ENCODE measurements at places on chromosomes 2 and 18.

DNA sequence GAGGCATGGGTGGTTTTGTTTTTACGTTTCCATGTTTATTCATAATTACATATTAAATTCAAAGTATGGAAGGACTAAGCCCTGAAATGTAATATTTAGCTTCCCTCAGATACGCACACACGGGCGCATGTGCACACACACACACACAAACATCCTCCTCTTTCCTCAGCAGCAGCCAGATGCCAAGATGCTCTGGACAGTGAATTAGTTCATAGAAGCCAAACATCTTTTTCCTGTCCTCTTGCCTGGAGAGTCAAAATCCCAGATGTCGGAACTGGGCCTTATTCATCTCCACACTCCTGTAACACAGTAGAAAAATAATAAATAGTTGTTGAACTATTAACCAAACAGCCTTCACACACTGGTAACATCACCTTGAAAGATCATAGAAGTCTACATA, 273.1 kb downstream of the SP3 start:
- no peak for DNase-seq

- DNase-seq: no peak
Observed at GRCh38 chr2:241640165-241640795, 2.8 kb downstream of the ATG4B start.

DNA sequence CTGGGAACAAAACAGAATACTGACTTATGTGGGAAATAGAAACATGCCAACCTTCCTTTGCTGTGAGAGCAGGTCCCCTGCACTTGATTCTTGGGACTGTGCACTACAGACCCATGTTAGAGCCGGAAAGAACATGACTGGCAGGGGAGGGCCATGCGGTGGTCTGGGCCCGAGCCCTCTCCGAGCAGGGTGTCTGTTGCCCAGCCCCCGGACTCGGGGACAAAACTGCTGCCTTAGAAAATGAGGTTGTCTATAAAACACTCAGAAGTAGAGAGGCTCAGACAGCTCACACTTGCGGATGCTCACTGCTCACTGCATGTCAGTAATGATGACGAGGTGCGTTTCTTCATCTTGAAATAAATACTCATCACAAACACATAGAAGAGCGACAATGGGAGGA, 270.7 kb upstream of the HDAC4 start:
- no peak for DNase-seq

GRCh38 chr2:95709831-95710230, 118.0 kb downstream of the TRIM43 start:
- no peak for DNase-seq

DNA sequence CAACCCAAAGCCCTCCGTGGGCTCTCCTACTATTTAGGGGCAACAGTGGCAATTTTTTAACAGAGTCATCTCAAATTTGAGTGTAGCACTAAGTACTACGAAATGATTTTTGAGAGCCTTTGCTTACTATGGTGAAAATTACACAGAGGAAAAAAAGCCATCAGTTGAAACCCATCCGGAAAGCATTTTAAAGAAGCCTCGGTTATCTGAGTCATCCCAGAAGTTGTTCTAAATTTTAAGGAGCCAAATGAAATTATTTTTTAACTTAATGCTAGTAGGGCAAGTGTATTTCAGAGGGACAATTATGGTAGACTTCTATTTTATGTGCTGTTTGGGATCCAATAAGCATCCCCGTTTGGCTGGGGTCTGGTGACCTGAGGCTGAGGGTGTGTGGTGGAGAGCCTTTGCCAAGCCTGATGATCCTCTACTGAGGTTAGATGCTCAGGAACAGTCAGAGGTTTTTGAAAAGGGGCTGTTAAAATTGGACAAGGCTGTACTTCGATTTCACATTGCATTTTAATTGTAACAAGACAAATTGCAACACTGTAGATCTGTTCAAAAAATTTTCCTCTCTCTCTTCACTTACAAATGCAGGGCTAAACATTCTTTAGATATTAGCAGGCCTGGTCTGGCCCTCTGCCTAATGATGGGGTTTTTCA, 47.0 kb downstream of the RAPGEF4 start:
- no peak for DNase-seq

- DNase-seq: no peak
Observed at GRCh38 chr2:252001-252602, 11.7 kb downstream of the SH3YL1 start.

- DNase-seq: no peak
Observed at GRCh38 chr18:2683055-2683454, 27.5 kb downstream of the SMCHD1 start.

GRCh38 chr2:112710956-112711750, 9.7 kb upstream of the NT5DC4 start:
- no peak for DNase-seq
